ENCODE measurements at places on chromosomes 16 and 17. TPM values are rescaled to one million over a fixed set of nuclear protein-coding genes. Genes with fewer than 3 reads are reported as not detected.

DNA sequence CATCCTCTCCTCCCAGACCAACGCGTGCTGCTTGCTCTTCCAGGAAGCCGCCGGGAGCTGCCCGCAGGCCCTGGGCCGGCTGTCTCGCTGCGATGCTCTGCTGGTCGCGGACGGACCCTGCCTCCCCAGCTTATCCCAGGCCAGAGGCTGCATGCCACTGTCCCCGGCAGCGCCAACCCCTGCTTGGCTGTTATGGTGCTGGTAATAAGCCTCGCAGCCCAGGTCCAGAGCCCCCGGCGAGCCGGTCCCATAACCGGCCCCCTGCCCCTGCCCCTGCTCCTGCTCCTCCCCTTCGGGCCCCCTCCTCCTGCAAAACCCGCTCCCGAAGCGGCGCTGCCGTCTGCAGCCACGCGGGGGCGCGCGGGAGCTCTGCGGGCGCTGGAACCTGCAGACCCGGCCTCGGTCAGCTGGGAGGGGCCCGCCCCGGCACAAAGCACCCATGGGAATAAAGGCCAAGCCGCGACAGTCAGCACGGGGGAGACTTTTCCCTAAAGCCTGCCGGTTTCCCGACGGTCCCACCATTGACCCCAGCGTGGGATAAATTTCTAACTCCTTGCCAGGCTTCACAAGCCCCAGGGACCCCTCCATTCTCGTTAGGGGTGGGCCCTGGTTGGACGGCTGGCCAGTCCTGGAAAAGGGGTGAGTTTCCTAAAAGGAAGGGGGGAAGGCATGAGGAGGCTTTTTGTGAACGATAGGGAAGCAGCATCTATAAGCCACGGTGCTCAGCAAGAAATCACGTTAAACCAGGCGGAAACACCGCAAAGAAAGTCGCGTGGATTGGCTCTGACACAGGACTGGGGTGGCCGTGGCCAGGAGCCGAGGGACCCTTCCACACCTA lies 11.2 kb downstream of the ENPP7 start:
- no peak overlapping the region for H3K27ac ChIP-seq
- peaks cover 63% of the 10 kb centered on the region for H3K27me3 ChIP-seq
- peaks cover 18% of the 10 kb centered on the region for H3K4me1 ChIP-seq
- peak; percentile 74 for DNase-seq
- no peaks in the 10 kb centered on the region for H3K36me3 ChIP-seq

DNA sequence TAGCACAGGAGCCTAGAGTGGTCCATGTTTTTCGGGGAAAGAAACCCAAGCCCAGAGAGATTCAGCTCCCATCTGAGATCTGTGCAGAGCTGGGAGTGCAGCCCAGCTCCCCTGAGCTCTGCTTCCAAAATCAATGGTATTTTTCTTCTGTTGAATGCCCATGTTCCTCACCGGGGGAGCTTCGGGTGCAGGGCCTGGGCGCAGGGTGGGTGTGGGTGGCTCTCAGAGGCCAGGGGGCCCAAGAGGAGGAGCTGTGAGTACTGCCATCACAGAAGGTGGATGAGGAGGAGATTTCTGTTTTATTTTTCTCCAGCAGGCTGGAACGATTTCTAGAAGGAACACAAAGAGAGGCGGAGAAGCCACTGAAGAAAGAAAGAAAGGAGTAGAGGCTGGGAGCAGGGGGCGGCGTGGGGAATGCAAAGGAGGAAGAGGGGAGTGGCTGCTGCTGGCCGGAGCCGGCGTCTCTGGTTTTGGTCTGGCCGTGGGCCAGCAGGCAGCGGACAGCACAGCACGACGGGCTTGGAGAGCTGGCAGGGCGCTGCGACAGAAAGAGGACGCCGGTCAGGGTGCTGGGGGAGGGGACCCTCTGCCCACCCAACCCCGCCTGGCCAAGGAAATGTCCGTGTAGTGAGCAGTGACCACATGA lies 76.2 kb upstream of the KSR1 start:
- no peak overlapping the region for H3K4me3 ChIP-seq
- DNase-seq, result peak; percentile 85
- H3K4me1 ChIP-seq, result peaks cover 6% of the 10 kb centered on the region
- H3K27ac ChIP-seq, result peak overlapping the region; percentile 19
- H3K36me3 ChIP-seq, result no peaks in the 10 kb centered on the region
- no peaks in the 10 kb centered on the region for H3K27me3 ChIP-seq

DNA sequence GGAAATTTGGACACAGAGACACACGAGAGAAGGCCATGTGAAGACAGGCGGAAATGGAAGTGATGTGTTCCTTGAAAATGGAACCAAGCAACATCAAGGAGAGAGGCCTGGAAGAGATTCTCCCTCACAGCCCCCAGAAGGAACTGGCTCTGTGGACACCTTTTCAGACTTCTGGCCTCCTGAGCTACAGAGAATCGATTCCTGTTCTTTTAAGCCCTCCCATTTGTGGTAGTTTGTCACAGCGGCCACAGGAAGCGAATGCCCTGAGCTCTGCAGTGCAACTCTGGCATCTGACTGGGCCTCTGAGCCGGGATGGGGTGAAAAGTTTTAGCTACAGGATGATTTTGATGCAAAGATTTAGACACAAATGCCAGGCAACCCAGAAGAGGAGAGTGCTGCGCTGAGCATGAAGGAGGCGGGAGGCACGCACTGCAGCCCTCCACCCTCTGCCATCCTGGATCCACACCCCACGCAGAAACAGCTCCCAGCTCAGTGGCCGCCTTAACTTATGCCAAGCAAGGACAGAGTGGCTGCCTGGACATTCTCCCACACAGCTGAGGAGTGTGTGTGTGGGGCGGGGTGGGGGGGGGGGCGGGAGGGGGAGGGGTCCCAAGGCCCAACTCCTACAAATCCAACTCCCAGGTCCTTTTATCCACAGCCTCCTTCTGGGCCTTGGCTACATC lies 2.2 kb downstream of the TIMP2 start:
- H3K27ac ChIP-seq, result no peak overlapping the region
- H3K27me3 ChIP-seq, result no peaks in the 10 kb centered on the region
- peaks cover 4% of the 10 kb centered on the region for H3K36me3 ChIP-seq
- H3K4me1 ChIP-seq, result peaks cover 39% of the 10 kb centered on the region

DNA sequence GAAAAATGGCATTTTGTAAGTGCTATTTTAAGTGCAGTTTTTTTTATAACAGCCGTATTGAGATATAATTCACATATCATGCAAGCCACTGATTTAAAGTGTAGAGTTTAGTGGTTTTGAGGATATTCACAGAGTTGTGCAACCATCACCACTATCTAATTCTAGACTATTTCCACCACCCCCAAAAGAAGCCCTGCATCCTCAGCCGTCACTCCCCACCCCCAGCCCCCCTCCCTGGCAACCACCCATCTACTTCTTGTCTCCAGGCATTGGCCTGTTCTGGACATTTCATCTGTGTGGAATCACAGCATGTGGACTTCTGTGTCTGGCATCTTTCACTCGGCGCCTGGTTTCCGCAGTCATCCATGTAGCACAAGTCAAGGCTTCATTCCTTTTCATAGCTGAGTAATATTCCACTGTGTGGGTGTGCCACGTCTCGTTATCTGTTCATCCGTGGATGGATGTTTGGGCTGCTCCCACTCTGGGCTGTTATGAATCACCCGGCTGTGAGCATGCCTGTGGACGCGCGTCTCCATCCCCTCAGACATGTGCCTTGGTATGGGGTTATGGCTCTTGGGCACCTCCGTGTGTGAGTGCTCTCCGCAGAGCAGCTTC lies 138.4 kb upstream of the CIBAR2 start:
- no peak for DNase-seq
- H3K36me3 ChIP-seq, result no peaks in the 10 kb centered on the region
- no peaks in the 10 kb centered on the region for H3K4me1 ChIP-seq
- no peak overlapping the region for H3K27ac ChIP-seq

GRCh38 chr16:18003033-18003432 lies 333.5 kb downstream of the NPIPA8 start:
- no peak for DNase-seq
- H3K4me3 ChIP-seq, result no peak overlapping the region
- no peaks in the 10 kb centered on the region for H3K4me1 ChIP-seq
- no peak overlapping the region for H3K27ac ChIP-seq

DNA sequence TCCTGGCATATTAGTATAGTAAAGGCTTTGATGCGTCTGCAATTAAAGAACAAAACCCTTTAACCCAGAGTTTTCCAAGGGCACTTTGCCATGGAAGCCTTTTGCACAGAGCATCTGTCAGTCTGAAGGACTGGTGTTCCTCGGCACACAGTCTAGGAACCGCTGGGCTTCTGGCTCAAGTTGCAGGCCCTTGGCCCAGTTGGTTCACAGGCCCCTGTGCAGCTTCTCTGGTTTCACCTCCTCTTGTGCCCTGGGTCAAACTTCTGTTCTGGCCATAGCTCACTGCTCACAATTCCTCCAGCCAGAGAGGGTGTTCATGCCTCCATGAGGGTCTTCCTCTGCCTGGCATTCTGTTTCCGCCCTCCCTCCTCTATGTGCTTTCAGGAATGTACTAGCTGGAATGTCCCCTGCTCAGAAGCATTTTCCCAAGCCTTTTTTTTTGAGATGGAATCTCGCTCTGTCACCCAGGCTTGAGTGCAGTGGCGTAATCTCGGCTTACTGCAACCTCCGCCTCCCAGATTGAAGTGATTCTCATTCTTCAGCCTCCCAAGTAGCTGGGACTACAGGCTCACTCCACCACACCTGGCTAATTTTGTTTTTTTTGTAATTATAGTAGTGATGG lies 34.5 kb upstream of the TEX2 start:
- H3K27ac ChIP-seq, result no peak overlapping the region
- H3K36me3 ChIP-seq, result no peaks in the 10 kb centered on the region
- H3K27me3 ChIP-seq, result no peaks in the 10 kb centered on the region
- no peaks in the 10 kb centered on the region for H3K4me1 ChIP-seq
- H3K4me3 ChIP-seq, result no peak overlapping the region
- no peak for DNase-seq

DNA sequence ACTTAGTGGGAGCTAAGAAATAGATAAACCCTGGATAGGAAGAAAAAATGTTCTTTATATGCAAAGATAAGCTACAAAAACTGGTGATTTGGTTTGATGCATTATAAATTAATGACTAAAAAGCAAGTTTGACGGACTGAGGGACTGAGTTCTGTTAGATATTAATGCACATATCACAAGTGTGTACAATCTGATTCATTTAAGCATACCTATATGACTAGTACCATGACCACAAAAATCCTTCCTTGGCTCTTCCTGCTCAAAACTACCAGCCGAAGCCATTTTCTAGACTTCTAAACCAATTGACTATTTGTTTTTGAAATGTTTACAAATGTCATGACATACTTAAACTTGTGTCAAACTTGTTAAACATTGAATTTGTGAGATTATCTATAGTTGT lies 374.5 kb upstream of the MON1B start:
- H3K4me3 ChIP-seq, result no peak overlapping the region
- no peaks in the 10 kb centered on the region for H3K36me3 ChIP-seq
- DNase-seq, result no peak
- H3K4me1 ChIP-seq, result no peaks in the 10 kb centered on the region

GRCh38 chr17:16191604-16192003 lies 23.7 kb downstream of the NCOR1 start:
- no peak overlapping the region for H3K27ac ChIP-seq
- H3K36me3 ChIP-seq, result peaks cover 6% of the 10 kb centered on the region
- no peak for DNase-seq
- H3K4me1 ChIP-seq, result peaks cover 5% of the 10 kb centered on the region
- H3K4me3 ChIP-seq, result no peak overlapping the region

DNA sequence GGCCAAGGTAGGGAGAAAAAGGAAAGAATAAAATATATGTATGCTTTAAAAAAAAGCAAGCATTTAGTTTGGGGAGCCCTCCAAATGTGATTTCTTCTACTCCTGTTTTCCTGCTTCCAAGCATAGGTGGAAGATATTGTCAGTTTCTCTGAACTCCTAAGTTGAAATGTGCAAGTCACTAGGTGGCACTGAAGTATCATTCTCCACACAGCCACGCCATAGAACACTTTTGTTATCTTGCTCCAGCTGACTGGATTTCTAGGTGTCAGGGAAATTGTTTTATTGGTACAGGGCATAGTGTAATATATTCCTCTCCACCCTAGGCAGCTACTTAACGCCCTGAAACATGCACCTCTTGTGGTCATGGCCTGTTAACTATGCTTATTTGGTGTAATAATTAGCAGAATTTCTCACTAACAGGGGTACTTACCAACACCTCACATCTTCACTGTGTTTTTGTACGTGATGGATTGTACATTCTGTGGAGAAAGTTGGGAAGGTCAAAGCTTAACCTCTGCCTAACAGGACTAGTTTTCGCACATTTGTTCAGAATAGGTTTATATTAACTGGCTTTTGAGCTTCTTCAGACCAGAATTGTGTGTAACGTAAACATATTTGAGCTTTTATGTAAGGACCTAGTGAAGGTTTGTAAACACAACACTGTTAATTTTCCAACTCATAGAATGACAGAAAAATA lies 69.3 kb downstream of the FTO start:
- no peaks in the 10 kb centered on the region for H3K36me3 ChIP-seq
- H3K27ac ChIP-seq, result peak overlapping the region; percentile 53
- DNase-seq, result peak; percentile 21
- no peak overlapping the region for H3K4me3 ChIP-seq

- no peaks in the 10 kb centered on the region for H3K27me3 ChIP-seq
- DNase-seq, result no peak
- H3K27ac ChIP-seq, result no peak overlapping the region
- H3K36me3 ChIP-seq, result peaks cover 31% of the 10 kb centered on the region
- no peak overlapping the region for H3K4me3 ChIP-seq
- no peaks in the 10 kb centered on the region for H3K4me1 ChIP-seq
Observed at GRCh38 chr16:72961115-72961832, 86.7 kb downstream of the ZFHX3 start.

- H3K36me3 ChIP-seq, result no peaks in the 10 kb centered on the region
- peak; percentile 47 for DNase-seq
- H3K4me1 ChIP-seq, result peaks cover 21% of the 10 kb centered on the region
- H3K4me3 ChIP-seq, result peak overlapping the region; percentile 17
- H3K27ac ChIP-seq, result no peak overlapping the region
Observed at GRCh38 chr16:73232555-73233328, 184.8 kb upstream of the ZFHX3 start.

NOXO1 gene
- total RNA-seq, result not detected
